ENCODE measurements at places on chromosomes 7 and 10.

GRCh38 chr7:30935569-30935877, 23.9 kb downstream of the AQP1 start:
- 0 out of 2 replicates have a peak, but pooled peaks cover 8% of the 10 kb centered on the region for H3K27me3 ChIP-seq
- no peak overlapping the region for H3K4me3 ChIP-seq
- H3K4me1 ChIP-seq = no peaks in the 10 kb centered on the region
- H3K27ac ChIP-seq = no peak overlapping the region
- no peaks in the 10 kb centered on the region for H3K36me3 ChIP-seq

DNA sequence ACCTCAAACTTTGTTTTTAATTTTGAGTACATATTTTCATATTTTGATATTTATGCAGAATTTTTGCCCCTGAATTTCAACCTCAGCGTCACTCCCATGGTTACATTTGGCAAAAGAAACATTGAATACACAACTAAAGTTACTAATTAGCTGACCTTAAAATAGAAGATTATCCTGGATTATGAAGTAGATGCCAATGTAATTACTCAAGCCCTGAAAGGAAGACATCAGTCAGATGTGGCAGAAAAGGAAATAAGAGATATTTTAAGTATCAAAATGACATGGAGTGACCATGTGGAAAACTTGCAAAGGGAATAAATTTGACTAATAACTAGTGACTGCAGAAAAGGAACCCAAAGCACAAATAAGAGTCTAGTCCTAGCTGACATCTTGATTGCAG, 701.3 kb upstream of the KCND2 start:
- no peak overlapping the region for H3K4me3 ChIP-seq
- no peaks in the 10 kb centered on the region for H3K27me3 ChIP-seq
- no peaks in the 10 kb centered on the region for H3K36me3 ChIP-seq
- DNase-seq = no peak
- H3K4me1 ChIP-seq = no peaks in the 10 kb centered on the region

- no peak overlapping the region for H3K27ac ChIP-seq
- no peaks in the 10 kb centered on the region for H3K27me3 ChIP-seq
- H3K4me1 ChIP-seq = no peaks in the 10 kb centered on the region
Measured at GRCh38 chr10:61830072-61830845, 71.2 kb upstream of the ARID5B start.

GRCh38 chr7:14095233-14095950, 105.9 kb upstream of the ETV1 start:
- H3K27ac ChIP-seq = no peak overlapping the region
- no peaks in the 10 kb centered on the region for H3K36me3 ChIP-seq
- H3K27me3 ChIP-seq = no peaks in the 10 kb centered on the region
- DNase-seq = no peak

- H3K27me3 ChIP-seq = no peaks in the 10 kb centered on the region
- H3K4me3 ChIP-seq = no peak overlapping the region
- H3K4me1 ChIP-seq = 0 out of 2 replicates have a peak, but pooled peaks cover 7% of the 10 kb centered on the region
- no peak overlapping the region for H3K27ac ChIP-seq
- DNase-seq = no peak
- H3K36me3 ChIP-seq = no peaks in the 10 kb centered on the region
Measured at GRCh38 chr10:59991117-59991516, 84.8 kb upstream of the CCDC6 start.

- H3K27ac ChIP-seq = no peak overlapping the region
- no peaks in the 10 kb centered on the region for H3K27me3 ChIP-seq
- DNase-seq = no peak
- H3K36me3 ChIP-seq = no peaks in the 10 kb centered on the region
- H3K4me1 ChIP-seq = no peaks in the 10 kb centered on the region
Measured at GRCh38 chr10:120841522-120842189, 9.5 kb upstream of the WDR11 start.

GRCh38 chr7:37174460-37174859, 274.2 kb downstream of the ELMO1 start:
- DNase-seq = no peak
- H3K27me3 ChIP-seq = no peaks in the 10 kb centered on the region
- H3K4me1 ChIP-seq = no peaks in the 10 kb centered on the region
- H3K4me3 ChIP-seq = no peak overlapping the region

Measured in H1 (cell line).